ENCODE measurements at places on chromosomes 5 and 9.

DNA sequence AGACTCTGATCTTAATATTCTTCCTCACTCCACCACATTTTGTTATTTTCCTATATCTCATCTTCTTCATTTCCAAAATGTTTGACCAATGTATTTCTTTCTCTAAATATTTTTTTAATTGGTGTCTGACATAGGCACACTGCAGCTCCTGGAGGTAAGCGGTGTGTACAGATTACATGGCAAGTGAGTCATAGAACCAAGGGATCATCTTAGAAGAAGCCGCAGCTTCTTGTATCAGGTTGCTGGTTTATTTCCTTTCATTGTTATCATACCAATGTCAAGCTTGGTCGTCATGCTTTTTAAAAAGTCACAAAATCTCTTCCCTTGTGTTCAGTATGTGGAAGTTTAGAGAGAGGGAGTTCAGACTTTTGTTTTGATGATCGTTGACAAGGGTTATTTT lies 526.1 kb upstream of the CDH18 start:
- no peak for DNase-seq

GRCh38 chr5:94480486-94480885 lies 137.9 kb downstream of the KIAA0825 start:
- DNase-seq: no peak

DNA sequence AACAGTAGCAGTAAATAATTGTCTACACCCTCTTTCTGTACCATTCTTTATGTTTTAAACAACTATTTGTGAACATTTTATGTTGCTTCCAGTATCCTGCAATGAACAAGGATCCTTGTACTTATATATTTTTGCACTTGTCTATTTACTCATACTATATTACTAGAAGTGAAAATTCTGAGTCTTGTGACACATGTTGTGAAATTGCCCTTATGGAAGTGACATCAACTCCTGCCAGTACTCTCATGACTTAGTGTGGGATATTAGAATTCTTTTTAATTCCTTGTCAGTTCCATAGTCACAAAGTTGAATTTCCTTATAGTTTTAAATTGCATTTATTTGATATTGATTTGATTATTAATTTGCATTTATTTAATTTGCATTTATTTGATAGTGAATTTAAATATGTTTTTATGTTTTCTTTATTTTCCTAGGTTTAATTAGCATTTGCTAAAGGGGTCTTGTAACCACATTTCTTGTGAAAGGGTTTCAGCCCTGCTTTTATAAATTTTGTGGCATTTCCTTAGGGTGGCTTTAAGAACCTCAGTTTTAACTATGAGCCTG lies 27.7 kb downstream of the PARP8 start:
- DNase-seq: no peak

GRCh38 chr9:82363198-82363597 lies 374.6 kb downstream of the SPATA31D1 start:
- no peak for DNase-seq

All from stimulated activated CD4-positive, alpha-beta T cell treated with anti-CD3 and anti-CD28 coated beads, Interleukin-15, amount 100 ng/mL, for 48 hours (primary cell).